ENCODE measurements at places on chromosomes 6 and 20.

DNA sequence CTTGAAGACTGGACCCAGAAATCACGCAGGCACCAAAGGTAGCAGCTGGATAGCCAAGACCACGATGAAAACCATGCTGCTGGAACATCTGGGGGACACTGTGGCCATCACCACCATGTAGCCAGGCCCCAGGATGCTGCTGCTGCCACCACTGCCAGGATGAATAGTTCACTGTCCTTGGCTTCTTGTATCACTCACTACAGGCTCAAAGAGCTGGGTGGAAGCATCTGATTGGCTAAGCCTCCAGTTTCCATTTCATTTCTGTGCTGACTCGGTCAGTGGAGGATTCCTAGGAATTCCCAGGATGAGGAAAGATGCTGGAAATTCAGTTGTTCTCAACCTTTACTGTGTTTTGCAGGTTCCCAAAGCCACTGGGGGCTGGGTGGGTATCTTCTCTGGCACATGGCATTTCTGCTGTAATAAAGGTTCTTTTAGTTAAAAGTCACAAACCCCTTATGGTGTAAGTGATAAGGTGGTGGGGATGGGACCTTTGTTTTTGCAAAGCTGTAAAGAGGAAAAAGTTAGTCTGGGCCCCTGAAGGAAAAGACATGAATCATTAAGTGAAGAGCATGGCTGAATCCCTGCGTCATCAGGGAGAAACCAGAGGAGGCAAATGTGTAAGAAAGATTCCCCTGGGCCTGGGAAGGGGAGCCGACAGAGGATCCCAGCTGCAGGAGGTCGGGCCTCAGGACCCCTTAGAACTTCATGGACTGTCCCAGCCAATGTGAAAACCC is 75.6 kb upstream of the RNF24 start:
- peak; percentile 37 for DNase-seq

GRCh38 chr6:66291905-66292304 is 584.9 kb upstream of the EYS start:
- no peak for DNase-seq

- DNase-seq = no peak
Observed at GRCh38 chr6:45880676-45881075, 135.0 kb downstream of the CLIC5 start.

GRCh38 chr6:89716532-89716931 is 78.0 kb upstream of the LYRM2 start:
- DNase-seq = no peak

GRCh38 chr20:59328071-59328470 is 27.7 kb downstream of the EDN3 start:
- no peak for DNase-seq

DNA sequence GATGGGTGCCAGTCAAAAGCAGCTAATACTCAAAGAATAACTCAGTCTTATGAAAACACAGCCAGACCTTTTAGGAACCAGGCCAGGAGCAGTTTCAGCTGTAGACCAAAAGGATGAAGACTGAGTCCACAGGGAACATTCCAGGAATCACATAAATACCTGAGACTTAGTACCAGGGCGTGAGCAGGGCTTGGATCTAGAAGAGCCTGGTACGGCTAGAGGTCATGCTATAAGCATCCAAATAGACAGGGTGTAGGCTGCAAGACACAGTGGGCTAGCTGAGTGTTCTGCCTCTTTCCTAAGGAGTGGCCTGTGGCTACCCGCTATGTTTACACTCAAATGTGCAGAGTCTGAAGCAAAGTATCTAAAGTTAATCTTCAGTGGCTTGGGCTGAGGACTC is 29.5 kb upstream of the LRRC1 start:
- DNase-seq = no peak

DNA sequence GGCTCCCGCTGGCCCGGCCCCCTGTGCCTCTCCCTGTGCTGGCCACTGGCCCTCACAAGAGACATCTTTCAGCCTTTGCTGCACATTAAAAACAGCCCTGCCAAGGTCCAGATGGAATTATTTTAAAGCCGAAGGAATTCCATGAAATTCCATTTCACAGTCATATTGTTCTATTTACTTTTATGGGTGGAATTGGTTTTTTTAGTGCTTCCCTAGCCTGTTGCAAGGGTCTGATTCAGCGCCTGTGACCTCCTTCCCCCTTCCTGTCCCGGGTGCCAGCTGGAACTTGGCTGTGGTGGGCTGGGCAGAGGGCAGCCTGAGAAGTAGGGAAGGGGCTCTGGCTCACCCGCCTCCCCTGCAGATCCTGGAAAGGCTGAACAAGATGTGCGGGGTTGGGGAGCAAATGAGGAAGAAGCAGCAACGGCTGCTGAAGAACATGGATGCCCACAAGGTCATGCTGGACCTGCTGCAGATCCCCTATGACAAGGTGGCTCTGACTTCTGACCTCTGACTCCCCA is 34.3 kb downstream of the UQCC2 start:
- DNase-seq = no peak
